ENCODE measurements at places on chromosomes 5 and 9.

GRCh38 chr5:160774666-160775315 is 77.2 kb downstream of the ATP10B start:
- DNase-seq, result no peak

- no peak for DNase-seq
Measured at GRCh38 chr9:89601856-89602562, 2.8 kb upstream of the GADD45G start.

DNA sequence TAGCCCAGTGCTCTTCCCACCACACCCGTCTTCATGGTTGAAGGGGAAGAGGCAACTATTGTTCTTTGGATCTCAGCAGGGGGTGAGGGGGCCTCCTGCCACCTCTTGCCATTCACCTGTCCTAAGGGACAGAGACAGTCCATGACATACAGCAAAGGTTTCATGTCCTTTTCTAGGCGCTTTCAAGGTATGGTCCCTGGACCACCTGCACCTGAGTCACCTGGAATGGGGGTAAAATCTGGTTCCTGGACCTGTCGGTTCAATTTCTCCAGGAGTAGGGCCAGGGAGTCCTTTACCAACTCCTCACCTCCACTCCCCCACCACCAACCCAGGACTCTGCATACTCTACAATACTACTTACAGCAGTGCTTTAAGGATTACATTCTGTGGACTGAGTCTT is 33.5 kb upstream of the SAP30L start:
- DNase-seq, result no peak

GRCh38 chr5:139660923-139661814 is 13.0 kb downstream of the CXXC5 start:
- peak; percentile 95 for DNase-seq

DNA sequence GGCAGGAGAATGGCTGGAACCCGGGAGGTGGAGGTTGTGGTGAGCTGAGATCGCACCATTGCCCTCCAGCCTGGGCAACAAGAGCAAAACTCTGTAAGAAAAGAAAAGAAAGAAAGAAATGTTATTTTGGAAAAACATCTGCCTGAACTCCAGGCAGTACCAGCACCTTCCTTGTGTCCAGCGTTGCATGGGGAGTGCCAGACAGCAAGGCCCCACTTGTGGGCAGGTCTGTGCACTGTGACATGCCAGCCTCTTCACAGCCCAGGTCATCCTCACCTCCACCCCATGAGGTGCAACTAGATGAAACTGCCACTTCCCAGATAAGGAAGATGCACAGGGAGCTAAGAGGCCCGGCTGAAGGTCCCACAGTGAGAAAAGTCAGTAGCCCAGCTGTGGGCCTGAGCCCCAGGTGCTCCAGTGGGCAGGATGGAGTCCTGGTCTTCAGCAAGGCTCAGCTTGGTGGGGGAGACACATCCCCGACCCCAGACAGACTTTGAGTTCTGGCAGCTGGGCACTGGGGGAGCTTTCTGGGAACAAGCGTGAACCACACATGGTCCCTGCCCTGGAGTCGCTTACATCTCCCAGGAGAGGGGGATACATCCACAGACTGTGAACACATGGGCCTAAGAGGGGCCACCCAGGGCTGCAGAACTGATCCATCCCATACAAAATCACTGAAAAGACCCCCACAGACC is 146.9 kb upstream of the IER5L start:
- DNase-seq, result no peak

DNA sequence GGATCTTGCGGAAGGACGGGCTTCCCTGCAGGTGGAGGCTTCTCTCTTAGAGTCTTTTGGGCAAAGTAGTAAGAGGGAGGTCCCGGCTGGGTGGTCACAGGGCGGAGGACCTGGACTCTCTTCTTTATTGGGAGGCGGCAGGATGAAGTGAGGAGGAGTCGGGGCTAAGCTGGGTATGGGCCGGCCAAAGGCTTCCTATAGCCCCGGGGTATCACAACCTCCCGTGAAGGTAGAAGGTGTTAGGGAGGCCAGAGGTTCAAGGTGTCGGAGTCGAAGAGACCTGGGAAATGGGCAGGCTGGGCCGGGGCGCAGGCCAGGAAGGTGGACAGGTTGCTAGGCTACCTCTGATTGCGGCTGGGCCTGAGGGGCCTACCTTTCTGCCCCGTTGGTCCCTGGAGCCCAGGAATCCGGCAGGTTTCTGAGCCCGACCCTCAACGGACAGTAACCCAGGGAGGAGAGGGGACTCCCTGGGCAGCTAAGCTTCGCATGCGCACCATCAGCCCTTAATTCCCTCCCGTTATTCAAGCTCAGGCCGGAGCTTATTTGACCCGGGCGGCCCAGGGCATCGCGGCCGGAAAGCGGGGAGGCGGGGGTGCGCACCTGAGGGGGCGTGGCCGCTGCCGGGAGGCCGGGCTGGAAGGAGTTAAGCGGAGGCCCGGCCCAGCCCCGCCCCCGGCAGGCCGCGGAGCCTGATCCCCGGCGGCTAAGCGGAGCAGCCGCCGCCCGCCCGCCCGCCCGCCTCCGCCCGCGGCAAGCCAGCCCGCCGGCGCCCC is at the start of gene TESK1:
Gene TESK1 (plus strand): TSS at position 685 of the 773 bp plus-strand sequence. CDS start 358 bp downstream, outside the sequence.
- peak; percentile 80 for DNase-seq

- DNase-seq, result peak; percentile 28
Measured at GRCh38 chr5:98880151-98880550, 48.7 kb downstream of the CHD1 start.

DNA sequence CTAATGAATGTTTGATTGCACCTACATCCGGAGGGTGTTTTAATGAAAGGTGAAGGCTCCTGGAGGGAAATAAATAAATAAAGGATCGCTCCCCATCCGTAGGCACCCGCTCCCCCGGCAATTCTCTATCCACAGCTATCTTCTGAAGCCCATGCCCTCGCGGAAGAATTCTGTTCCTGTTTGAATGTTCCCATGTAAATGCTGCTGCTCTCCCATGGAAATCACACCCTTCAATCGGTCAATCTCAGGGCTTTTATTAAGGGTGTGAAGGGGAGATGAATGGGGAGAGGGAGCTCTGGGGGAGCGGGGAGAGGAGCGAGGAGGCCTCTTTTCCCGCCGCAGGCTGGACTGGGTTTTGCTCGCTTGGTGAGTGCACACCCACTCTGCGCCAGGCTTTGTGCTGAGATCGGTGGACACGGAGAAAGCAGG is 21.1 kb upstream of the ARAP3 start:
- DNase-seq, result no peak

DNA sequence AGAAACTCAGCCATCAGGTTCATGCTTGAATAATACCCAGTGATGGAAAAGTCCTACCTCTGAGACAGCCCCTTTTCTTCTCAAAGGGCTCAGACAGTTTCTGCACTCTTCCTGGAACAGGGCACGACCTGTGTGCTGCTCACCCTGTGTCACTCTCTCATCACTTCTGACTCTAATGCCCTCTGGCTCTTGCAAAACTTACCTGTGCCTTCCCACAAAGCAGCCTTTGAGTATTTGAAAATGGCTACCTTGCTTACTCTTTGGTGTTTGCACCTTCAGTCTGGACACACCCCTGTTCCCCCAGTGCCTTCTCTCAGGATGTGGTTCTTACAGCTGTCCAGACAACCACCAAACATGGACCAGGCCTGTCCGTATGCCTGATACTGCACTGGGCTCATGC is 171.4 kb downstream of the GRIA1 start:
- no peak for DNase-seq

DNA sequence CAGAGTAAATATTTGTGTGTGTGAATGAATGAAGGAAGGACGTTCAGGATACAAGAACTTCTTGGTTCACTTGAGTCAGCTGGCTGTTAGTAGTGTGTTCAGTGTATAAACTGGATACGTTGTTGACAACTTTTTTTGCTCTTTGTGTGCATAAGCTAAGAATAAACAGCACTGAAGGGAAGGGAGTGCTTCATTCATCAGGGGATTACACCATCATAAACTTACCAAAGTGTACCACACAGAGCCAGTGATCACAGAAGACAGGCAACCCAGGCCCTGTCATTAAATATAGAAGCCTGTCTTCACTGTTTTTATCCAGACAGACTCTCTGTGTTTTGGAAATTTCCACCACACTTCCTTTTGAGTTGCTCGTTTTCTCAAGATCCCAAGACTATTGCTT is 55.5 kb upstream of the MEF2C start:
- no peak for DNase-seq

GRCh38 chr5:171848006-171848405 is 62.4 kb downstream of the SMIM23 start:
- DNase-seq, result no peak

DNA sequence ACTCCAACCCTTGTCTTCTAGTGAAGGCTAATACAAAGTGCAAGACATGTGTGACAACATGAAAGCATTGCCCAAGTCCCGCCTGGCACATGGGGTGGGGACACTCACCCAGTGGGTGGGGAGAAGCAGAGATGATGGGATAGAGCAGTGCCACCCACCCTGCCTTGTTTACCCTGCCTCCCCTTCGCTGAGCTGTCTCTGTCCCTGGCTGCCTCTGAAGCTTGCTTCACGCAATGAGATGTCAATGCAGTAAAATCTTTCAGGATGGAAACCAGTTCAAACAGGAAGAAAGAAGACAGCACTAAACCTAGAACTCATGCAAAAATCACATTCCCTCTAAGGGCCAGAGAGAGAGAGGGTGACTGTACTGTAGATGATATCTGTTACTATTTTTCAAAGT is 148.0 kb downstream of the INSYN2B start:
- DNase-seq, result no peak

DNA sequence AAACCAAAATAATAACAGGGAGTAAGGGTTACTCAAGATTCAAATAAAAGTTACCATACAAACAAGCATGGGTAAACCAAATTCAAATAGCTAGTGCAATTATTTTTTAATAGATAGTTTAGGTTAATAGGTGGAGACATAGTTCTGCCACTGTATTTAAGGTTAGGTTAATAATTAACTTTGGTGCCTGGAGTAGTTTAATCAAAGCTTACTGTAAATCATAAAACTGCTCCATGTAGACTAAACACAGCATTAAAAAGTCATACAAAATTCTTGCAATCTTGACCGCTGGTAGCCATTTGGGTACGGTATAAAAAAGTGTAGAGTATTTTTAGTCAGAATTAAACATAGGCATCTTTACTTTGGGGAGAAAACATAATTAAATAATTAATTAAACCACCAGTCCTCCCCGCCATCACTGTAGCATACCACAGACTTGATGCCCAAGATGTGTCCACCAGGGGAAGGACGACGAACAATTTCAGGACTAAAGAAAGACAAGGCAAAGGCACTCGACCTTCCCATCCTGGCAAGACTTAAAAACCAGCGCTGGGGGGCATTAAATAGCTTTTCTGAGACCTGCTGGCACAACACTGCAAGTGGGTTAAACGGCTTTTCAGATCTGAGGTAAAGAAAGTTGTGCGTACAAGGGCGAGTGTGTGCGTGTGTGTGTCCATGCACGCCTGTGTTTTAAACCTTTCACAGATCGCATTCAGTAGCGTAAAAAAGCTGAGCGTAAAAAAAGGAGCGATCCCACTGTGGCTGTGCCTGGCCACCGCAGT is 2.9 kb downstream of the SEMA6A start:
- DNase-seq, result no peak

DNA sequence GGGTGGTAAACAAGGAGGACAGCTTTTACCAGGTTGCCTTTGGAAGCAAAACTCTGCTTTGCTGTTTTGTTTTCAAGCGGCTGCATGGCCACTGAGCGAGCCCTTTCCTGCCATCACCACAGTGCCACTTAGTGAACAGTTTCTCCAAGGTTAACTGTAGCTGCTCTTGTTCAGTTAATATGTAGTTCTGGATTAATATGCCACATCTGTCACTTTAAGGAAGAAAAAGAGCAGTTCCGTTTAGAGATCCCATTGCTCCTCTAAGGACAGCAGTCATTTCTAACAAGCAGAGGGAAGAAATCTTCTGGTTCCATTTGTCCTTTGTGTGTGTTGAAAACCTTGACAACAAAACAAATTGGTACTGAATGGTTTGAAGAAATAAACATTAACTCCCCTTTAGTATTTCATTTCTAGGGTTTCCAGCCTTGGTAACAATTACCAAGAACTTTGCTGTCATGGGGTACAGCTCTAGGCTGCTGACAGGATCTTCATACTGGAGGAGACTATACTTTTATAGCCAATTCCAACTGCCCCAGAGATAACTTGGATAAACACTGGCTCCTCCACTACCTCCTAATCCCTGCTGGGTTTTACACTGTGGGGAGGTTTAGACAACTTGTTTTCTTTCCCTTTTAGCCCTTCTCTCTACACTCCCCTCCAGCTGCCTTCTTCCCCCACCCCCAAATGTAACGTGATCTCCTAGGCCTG is 10.3 kb upstream of the ABL1 start:
- peak; percentile 72 for DNase-seq

- DNase-seq, result no peak
Measured at GRCh38 chr9:95107976-95108375, 209.5 kb downstream of the FANCC start.

DNA sequence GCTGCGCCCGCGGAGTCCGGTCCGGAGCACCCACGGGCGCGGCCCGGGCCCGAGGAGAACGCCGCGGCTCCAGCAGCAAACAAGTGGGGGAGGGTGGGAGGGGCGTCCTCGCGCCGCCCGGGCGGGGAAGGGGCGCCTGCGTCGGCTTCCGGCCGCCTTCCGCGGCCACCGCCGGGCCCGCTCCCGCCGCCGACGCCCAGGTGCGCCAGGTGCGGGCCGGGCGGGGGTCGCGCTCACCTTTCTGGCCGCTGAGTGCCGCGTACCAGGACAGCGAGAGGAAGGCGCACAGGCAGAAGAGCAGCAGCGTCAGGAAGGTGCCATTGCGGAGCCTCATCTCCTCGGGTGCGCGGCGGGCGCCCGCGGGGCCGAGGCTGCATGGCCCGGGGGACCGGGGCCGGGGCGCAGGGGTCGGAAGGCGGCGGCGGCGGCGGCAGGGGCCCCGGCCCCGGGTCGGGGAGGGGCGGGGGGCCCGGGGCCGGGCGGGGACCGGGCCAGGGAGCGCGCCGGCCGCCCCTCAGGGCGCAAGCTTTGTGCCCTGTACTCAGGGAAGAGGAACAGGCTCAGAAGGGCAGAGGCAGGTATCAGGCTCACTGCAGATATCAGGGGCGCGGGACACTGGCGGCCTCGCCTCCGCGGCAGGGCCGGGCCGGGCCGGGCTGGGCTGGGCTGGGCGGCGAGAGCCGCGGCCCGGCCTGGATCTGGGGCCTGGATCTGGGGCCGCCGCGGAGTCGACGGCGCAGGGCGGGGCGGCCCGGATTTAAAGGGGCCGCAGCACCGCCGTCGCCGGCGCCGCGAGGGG is at the start of gene MGAT4B:
Gene MGAT4B (minus strand): TSS at position 617 of the 799 bp plus-strand sequence. CDS start 283 bp downstream, at position 334.
- DNase-seq, result peak; percentile 76

DNA sequence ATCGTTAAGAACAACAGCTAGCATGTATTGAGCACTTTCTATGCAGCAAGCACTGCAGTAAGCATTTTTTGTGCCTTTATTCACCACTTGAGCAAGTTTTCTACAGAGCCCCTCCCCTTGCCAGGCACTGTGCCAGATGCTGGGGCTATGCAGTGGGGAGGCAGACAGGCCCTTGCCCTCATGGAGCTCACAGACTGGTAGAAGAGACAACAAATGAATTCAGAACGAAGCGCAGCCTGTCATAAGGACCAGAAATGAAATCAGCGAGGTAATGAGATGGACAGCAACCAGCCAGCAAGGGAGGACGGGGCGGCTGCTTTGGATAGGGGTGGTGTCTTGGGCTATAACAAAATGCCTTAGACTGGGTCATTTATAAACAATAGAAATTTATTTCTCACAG is 68.8 kb downstream of the C9orf50 start:
- peak; percentile 33 for DNase-seq

- no peak for DNase-seq
Measured at GRCh38 chr9:68730570-68731235, 25.7 kb downstream of the PIP5K1B start.

Data from M059J (cell line).